Caco-2 (cell line): ENCODE measurements at places on chromosomes 13 and 19. TPM values are rescaled to one million over a fixed set of nuclear protein-coding genes. Genes with fewer than 3 reads are reported as not detected.

DNA sequence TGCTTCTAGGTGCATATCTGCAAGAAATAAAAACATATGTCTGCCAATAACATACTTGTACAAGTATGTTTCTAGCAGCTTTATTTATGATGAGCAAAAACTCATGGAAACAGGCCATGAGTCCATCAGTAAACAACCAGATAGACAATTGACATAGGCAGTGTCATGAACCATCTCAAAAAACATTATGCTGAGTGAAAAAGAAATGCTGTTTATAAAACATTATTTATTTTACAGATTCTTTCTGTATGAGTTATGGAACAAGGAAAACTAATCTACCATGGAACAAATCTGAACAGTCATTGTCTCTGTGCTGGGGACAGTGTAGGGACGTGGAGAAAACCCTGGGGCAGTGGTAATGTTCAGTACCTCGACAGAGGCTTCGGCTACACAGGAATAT, 283.9 kb downstream of the UQCRFS1 start:
- H3K27me3 ChIP-seq, result no peaks in the 10 kb centered on the region
- no peaks in the 10 kb centered on the region for H3K36me3 ChIP-seq
- H3K4me3 ChIP-seq, result no peak overlapping the region
- H3K4me1 ChIP-seq, result no peaks in the 10 kb centered on the region
- no peak for DNase-seq

DNA sequence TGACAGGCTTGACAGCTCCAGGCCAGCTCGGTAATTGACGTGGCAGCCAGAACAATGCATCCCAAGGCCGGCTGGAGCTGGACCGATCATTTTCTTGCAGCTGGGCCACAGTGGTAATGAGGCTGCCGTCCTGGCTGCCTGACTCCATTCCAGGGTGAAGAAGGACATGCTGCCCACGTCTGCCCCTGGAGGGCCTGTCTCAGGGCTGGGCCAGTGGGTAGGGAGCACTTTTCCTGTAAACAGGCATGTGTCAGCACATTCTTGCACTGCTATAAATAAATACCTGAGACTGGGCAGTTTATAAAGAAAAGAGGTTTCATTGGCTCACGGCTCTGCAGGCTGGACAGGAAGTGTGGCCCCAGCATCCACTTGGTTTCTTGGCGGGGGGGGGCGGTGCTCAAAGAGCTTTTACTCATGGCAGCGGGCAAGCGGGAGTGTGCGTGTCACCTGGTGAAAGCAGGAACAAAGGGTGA, 38.1 kb upstream of the KCTD15 start:
- no peak overlapping the region for H3K4me3 ChIP-seq
- no peak overlapping the region for H3K27ac ChIP-seq
- no peaks in the 10 kb centered on the region for H3K36me3 ChIP-seq
- no peak for DNase-seq
- no peaks in the 10 kb centered on the region for H3K4me1 ChIP-seq
- H3K27me3 ChIP-seq, result no peaks in the 10 kb centered on the region; the same call in none of the 2 replicates

- H3K4me3 ChIP-seq, result no peak overlapping the region
- no peaks in the 10 kb centered on the region for H3K27me3 ChIP-seq
- H3K36me3 ChIP-seq, result 0 out of 2 replicates have a peak, but pooled peaks cover 2% of the 10 kb centered on the region
- DNase-seq, result no peak
- no peak overlapping the region for H3K27ac ChIP-seq
Observed at GRCh38 chr13:32309312-32310133, 5.6 kb downstream of the ZAR1L start.

THAP8 gene
- total RNA-seq, result 7.6 and 8.8 TPM in 2 replicates

LMTK3 gene
- 22.4 and 22.6 TPM in 2 replicates for total RNA-seq

PPM1N gene
- 1.2 and 2.8 TPM in 2 replicates for total RNA-seq

DNA sequence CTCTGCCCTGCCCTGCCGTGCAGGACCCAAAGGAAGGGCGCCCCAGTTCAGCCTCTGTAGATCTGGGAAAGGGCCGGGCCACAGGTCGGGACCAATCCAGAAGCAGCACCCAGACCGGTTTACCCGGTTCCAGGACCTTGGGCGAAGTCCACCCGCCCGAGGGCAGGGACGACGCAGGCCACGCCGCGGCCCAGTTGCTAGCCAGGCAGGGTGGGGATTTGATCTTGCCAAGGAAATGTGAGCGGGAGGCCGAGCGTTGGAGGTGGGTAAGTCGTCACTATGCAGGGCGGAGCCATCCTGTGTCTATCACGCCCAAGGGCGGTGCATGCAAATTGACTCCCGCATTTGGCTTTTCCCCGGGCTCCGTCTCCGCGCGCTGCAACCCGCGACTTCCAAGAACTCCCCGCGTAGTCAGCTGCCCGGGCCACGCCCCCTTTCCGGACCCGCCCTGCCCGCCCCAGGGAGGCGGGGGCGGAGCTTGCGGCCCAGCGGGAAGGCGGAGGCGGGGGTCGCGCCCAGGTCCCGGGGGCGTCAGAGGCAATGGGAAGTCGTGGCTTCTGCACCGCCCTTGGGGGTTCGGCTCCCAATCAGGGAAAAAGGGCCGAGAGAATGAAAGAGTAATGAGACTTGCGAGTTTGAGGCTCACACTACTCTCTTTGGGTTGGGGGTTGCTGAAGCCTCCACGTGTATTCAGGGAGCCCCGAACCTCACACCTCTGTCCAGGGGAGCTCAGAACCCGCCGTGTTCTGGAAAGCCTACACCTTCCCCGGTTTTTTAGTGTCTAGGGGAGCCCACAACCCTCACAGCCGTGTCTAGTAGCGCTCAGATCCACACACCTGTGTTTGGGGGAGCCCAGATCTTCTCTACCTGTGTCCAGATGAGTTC, 12.8 kb downstream of the IER2 start:
- no peaks in the 10 kb centered on the region for H3K36me3 ChIP-seq
- peak overlapping the region; percentile 93 for H3K27ac ChIP-seq
- peak overlapping the region; percentile 48 for H3K4me3 ChIP-seq
- H3K4me1 ChIP-seq, result peaks cover 38% of the 10 kb centered on the region
- peak; percentile 99 for DNase-seq

ATP4A gene
- not detected in 2 replicates for total RNA-seq
